Esophagus squamous epithelium (tissue), 5 donors: ENCODE measurements at places on chromosomes 5 and 9.
A peak's percentile ranks its signal among the peaks of the same experiment; 100 is the strongest.

DNA sequence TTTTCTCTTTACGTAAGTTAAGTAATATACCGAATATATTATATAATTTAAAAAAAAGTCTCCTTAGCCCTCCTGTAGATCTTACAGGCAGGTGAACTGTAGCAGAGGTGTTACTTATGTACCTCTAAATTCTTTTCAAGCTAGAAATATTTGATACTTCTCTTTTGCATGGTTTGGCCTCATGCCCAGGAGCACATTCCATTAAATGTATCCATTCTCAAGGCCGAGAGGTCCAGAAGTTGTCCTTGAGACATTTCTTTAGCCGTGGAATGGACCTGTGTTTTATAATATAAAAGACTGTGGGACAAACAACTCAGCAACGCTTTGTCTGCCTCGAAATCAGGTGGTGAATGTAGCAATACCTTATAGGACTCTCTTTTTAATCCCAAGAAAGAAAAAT, 184.5 kb downstream of the TRIO start:
- no peaks in the 10 kb centered on the region for H3K36me3 ChIP-seq
- H3K4me3 ChIP-seq = no peak overlapping the region
- DNase-seq = no peak
- no peak overlapping the region for H3K27ac ChIP-seq
- no peaks in the 10 kb centered on the region for H3K4me1 ChIP-seq

DNA sequence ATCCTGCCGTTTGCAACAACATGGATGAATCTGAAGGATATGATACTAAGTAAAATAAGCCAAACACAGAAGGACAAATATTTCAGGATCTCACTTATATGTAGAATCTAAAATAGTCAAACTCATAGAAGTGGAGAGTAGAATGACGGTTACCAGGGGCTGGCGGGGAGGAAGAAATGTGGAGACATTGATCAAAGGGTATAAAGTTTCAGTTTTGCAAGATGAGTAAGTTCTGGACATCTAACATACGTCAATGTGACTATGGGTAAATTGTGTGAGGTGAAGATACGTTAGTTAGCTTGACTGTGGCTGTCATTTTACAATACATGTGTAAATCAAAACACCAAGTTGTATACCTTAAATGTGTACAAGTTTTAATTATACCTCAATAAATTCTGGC, 200.3 kb downstream of the SNX18 start:
- no peaks in the 10 kb centered on the region for H3K27me3 ChIP-seq
- no peaks in the 10 kb centered on the region for H3K36me3 ChIP-seq
- no peak for DNase-seq
- peaks cover 10% of the 10 kb centered on the region for H3K4me1 ChIP-seq
- no peak overlapping the region for H3K4me3 ChIP-seq

DNA sequence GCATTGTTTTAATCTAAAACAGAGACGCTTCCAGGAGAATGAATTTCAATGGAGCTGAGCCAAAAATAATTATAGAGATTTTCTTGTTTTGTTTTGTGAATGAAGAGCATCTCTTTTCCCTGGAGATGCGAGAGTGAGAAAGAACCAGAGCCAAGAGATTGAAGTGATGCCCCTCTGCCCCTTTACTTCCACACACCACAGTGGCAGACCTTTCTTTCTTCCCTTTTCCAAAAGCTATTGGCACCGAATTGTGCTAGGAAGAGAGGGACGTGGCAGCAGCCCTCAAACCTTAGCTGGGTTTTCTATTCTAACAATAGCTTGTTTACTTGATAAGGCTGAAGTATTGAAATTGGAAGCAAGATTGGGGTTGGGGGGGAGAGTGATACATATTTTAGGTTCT, 133.0 kb upstream of the TMEM161B start:
- H3K4me1 ChIP-seq = no peaks in the 10 kb centered on the region
- no peaks in the 10 kb centered on the region for H3K36me3 ChIP-seq
- H3K4me3 ChIP-seq = no peak overlapping the region
- DNase-seq = no peak

GRCh38 chr5:140609126-140609525, 23.8 kb downstream of the CD14 start:
- peak overlapping the region; percentile 78 for H3K27ac ChIP-seq
- no peak overlapping the region for H3K4me3 ChIP-seq
- H3K27me3 ChIP-seq = no peaks in the 10 kb centered on the region
- DNase-seq = no peak

- no peaks in the 10 kb centered on the region for H3K27me3 ChIP-seq
- no peaks in the 10 kb centered on the region for H3K36me3 ChIP-seq
- peaks cover 78% of the 10 kb centered on the region for H3K4me1 ChIP-seq
- H3K4me3 ChIP-seq = peak overlapping the region; percentile 31
Observed at GRCh38 chr5:138611678-138612218, 36.5 kb upstream of the HSPA9 start.
